ENCODE measurements at places on chromosomes 1 and 21.
A peak's percentile ranks its signal among the peaks of the same experiment; 100 is the strongest.

GRCh38 chr1:241926141-241926540 is 31.4 kb upstream of the BECN2 start:
- no peak for DNase-seq

- no peak for DNase-seq
Measured at GRCh38 chr1:210366767-210367166, 38.1 kb downstream of the HHAT start.

DNA sequence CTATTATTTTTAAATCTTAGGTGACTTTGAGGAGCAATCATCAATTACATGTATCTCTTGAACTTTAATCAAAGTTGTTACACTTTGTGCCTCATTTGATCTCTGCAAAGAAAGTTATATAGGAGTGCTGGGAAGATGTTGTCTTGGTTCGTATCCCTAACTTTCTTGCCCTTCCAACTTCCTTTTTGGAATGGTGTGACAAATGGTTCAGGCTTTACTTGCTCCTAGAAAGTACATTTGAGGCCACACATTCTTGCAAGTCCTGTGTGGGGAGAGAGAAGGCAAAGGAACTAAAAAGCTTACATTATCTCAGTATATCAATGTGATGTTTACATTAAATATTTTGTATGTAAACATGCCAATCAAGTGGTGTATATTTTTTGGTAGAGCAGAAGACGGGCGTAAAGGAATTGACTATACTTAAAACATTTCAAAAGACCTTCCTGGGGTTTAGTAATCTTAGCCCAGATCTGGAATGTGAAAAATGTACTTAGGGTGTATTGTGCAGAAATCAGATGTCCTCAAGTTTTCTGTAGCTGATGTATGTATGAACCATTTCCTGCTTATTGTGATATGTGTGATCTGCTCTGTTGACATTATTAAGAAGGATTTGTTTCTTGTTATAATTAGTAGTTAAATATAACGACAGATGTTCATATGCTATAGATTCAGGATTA is 59.2 kb downstream of the USP25 start:
- no peak for DNase-seq

- DNase-seq = peak; percentile 52
Measured at GRCh38 chr1:19811206-19811851, 3.8 kb downstream of the RNF186 start.

DNA sequence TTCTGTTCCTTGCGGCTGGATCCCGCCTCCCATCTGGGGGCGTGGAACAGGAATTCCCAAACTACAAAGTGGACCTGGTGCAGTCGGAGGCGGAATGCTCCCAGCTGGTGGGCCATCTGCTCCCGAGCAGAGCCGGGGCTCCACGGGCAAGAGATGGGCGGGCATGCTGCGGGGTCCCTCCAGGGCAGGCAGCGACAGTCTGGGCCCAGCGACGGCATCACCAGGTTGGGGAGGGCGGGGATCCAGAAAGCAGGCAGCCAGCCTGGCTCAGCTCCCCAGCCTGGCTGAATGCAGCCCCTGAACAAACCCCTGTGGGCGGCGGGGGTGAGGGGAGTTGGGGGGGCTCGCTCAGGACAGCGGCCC is 3.6 kb downstream of the MEGF6 start:
- DNase-seq = no peak

GRCh38 chr1:79235301-79236002 is 228.9 kb upstream of the ADGRL4 start:
- no peak for DNase-seq

DNA sequence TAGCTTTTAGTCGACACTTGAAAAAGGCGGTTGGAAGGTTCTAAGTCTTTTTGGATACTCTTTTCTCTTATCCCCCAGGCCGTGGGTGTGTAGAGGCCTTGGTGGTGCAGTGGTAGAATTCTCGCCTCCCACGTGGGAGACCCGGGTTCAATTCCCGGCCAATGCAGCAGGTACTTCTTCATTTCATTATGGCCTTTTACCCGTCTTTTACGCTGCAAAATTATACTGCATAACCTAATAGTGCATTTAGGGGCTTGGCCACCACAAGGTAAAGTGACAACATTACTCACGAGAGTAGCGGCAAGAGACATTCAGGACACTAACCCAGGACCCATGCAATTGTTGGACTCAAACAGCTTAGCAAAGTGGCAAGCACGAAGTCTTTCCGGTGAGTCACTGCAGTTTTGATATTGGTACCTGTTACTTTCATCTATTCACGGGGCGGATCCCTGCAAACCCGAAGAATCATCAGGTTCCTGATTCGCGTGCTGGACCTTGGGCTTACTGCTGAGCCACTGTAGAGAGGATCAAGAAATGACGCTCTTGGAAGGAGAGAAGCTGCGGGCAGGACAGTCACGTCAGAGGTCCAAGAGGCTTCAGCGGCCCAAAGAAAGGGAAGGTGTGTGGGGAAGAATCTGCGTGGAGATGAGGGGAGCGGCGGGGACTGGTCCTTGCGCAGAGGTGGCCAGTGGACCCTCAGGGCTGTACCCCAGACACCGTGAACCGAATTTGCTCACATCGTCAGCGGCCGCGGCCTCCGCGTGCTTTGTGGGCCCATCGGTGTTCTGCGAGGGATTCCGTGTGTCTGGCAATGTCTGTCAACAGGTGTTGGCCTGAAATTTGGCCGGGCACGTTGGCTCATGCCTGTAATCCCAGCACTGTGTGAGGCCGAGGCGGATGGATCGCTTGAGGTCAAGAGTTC is 12.9 kb upstream of the RNU1-4 start:
- peak; percentile 100 for DNase-seq

GRCh38 chr1:240107058-240107684 is 15.5 kb downstream of the FMN2 start:
- no peak for DNase-seq

DNA sequence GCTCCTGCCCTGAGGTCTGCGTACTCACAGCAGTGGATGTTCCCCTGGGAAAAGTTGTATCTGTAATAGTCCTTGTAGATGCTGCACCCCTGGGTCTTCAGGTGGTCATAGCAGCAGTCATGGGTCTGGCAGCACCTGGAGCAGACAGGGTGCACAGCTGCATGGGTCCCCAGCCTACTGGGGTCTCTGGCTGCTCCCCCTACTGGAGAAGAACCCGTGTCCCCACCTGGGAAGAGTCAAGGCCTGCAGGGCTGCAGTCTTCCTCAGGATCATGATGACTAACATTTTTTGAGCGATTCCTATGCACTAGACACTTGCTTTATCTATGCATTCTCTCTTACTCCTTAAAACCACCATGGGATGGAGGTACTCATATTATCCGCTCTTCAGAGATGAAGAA is 3.9 kb downstream of the PLA2G2D start:
- DNase-seq = no peak

- no peak for DNase-seq
Measured at GRCh38 chr1:13735168-13735930, 35.4 kb downstream of the PRDM2 start.

- DNase-seq = no peak
Measured at GRCh38 chr1:177208920-177209319, 38.2 kb downstream of the BRINP2 start.

DNA sequence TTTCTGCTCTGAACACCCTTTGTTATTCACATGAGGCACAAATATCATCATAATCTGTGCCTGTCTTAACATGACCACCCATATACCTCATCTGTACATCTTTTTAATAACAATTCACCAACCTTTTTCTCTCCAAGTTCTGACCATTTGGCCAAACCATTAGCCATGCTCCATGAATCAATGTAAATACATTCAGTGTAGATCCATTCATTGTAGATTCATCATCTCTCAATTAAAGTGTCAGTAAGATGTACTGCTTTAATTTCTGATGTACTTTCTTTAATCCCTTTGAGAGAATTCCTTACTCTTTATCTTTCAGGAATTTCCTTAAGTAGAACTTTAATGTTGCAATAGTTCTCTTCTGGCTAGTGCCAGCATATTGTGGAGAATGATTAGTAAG is 126.2 kb upstream of the LRRC7 start:
- no peak for DNase-seq

DNA sequence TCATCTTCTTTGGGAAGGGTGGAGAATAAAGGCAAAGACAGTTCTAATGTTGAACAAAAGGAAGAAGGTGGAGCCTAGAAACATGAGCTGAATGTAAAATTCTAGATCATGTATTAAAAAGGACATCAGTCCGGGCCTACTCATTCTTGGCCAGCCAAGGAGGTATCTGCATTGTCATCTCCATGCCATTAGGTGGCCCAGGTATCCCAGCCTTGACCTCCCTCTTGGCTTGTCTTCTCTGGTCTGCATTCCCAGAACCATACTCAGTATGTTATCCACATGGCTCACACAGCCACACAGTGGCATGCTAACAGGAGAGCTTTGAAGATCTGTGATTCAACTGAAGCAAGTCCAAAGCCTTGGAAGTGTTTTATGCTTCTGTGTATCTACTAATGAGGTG is 369.8 kb upstream of the KAZN start:
- no peak for DNase-seq

DNA sequence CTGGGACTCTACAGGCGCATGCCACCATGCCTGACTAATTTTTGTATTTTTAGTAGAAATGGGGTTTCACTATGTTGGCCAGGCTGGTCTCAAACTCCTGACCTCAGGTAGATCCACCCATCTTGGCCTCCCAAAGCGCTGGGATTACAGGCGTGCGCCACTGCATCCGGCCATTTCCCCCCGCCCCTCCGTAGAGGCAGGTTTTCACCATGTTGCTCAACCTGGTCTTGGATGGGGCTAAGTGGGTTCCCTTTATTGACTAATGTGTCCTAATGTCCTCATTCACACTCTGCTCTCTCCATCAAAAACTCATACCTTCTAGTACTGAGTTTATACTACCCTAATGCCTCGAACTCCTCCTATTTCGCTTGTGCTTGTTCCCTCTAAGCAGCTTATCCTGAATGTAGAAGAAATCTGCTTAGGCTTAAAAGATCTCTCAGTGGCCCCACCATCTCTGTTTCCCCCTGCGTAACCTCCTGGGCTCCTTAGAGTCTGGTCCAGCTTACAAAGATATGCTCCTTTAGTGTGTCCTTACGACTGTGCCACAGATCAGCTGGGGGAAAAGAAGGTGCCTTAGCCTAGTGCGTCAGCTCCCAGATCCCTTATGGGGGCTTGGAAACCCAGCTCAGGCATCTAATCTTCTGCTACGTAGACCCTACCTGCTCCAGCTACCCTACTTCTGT is 8.0 kb downstream of the GNAT2 start:
- DNase-seq = no peak

GRCh38 chr1:51302746-51303145 is 27.6 kb downstream of the TTC39A start:
- no peak for DNase-seq

GRCh38 chr1:166552706-166553105 is 286.6 kb upstream of the POGK start:
- DNase-seq = no peak

- no peak for DNase-seq
Measured at GRCh38 chr1:216559359-216559758, 136.1 kb upstream of the USH2A start.

- no peak for DNase-seq
Measured at GRCh38 chr1:1348420-1349255, 580 bp downstream of the DVL1 start.

DNA sequence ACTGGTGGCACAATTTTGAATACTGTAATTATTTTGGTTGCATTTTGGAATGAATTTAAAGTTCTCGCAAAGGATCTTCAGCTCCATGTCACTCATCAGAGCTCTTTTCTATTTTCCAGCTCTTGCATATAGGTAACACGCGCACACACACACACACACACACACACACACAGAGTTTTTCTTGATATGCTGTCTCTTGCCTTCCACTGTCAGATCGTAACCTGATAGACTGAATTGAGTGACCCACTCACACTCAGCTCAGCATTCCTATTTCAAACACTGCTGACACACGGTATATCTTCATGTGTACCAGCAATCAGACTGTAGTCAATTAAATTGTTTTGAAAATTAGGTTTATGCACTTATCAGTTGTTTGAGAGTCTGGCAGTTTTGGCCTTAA is 214.1 kb downstream of the PBX1 start:
- no peak for DNase-seq

DNA sequence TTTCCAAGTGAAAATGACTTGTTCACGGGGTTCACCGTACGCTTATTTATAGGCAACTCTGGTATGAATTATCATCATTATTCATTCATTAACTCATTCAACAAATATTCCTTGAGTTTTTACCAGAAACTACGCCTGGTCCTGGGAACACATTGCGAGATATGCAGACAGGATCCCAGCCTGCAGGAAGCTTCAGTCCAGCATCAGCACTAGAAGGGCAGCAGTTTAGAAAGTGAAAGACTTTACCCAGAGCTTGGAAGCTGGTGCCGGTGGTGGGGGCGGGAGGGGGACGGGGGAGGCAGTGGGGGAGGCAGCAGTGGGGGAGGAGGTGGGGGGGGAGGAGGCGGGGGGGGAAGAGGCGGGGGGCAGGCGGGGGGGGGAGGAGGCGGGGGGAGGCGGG is 55.9 kb downstream of the SETD4 start:
- DNase-seq = no peak

GRCh38 chr1:34842952-34843371 is 16.6 kb downstream of the SMIM12 start:
- DNase-seq = no peak

DNA sequence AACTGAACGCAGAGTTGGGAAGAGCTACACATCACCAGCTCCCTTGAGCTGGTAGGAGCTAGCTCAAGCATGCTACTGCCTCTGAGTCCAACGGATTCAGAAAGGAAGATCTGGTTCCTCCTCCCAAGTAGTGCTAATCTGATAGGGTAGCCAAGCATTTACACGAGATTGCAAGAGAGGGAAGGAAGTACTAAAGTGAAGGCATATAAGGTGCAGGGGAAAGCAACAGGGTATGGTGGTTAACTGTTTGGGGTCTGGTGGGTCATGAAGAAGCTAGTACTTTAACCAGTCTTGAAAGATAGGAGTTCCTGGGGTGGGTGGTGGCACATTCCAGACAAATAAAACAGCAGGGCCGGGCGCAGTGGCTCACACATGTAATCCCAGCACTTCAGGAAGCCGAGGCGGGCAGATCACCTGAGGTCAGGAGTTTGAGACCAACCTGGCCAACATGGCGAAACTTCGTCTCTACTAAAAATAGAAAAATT is 20.2 kb upstream of the ZNF436 start:
- no peak for DNase-seq

- DNase-seq = no peak
Measured at GRCh38 chr1:154608397-154609270, 648 bp upstream of the ADAR start.
